Activated CD4-positive, alpha-beta T cell treated with anti-CD3 and anti-CD28 coated beads, Interleukin-2, amount 50 U/mL, for 48 hours (primary cell): ENCODE measurements at places on chromosomes 1 and 21.

DNA sequence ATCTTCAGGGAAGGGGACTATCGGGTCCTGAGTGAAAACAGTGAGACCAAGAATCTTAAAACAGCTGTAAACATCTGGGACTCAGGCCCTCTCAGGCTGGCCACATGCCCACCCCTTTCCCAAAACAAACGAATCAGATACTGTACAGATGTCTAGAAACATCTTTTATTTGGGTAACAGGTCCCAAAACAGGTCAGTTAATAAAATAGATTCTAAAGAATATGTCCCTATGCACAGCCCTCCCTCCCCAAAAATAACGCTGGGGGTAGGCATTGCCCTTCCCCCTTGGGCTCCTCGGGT is 499 bp upstream of the CRTC2 start:
- DNase-seq = no peak

- no peak for DNase-seq
Observed at GRCh38 chr21:23936224-23936623, 1671.1 kb downstream of the MRPL39 start.

- DNase-seq = peak; percentile 80
Observed at GRCh38 chr1:16187748-16188401, 24.6 kb downstream of the ARHGEF19 start.

GRCh38 chr1:47624531-47624930 is 186.7 kb downstream of the FOXD2 start:
- DNase-seq = no peak

GRCh38 chr21:22416555-22416954 is 1418.3 kb downstream of the NCAM2 start:
- no peak for DNase-seq

DNA sequence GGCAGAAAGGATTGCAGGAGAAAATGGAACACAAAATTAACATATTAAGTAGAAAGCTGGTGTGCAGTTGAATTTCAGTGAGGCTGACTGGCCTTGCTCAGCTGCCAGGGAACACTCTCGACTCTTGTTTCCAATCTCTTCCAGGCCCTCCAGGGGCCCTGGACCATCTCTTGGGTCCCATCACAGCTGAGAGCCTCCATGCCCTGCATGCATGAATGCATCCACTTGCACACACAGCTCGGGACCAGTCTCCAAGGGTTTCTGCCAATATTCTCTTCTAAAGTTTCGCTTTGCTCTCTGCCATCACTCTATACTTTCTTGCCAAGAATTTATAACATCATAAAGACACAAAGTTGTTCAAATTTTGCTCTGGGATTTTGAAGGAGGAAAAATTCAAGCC is 200.3 kb downstream of the DSCAM start:
- no peak for DNase-seq

DNA sequence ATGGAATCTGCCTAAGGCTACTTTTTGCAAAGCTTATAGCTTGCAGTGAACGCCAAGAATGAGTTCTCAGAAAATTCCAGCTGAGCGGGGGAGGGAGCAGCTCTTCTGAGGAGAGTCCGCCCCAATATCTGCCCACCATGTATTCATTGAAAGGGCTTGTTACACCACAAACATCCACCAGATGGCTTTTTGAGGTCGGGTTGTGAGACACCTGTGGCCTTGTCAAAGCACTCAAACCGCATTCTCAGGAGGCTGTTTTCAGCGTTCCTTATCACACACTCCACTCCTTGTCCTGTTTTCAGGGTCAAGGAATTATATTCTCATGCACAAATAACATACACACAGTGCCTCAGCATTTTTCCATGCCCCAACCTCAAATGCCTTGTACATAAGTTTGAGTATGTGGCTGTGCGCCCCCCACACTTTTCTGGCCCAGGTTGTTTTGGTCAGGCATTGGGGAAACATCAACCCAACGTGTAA is 3.9 kb upstream of the C4BPB start:
- peak; percentile 51 for DNase-seq
